ENCODE measurements at places on chromosomes 3 and 15.

DNA sequence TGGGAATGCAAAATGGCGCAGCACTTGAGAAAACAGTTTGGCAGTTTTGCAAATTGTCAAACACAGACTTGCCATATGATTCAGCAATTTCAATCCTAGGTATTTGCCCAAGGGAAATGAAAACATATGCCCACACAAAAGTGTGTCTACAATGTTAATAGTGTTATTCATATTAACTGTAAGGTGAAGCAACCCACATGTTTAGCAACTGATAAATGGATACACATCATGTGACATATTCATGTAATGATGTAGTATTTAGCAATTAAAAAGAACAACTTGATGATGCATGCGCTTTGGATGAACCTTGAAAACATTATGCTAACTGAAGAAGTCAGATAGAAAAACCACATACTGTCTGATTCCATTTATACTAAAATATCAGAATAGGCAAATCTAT, 539.0 kb upstream of the PPP2R3A start:
- DNase-seq = no peak

DNA sequence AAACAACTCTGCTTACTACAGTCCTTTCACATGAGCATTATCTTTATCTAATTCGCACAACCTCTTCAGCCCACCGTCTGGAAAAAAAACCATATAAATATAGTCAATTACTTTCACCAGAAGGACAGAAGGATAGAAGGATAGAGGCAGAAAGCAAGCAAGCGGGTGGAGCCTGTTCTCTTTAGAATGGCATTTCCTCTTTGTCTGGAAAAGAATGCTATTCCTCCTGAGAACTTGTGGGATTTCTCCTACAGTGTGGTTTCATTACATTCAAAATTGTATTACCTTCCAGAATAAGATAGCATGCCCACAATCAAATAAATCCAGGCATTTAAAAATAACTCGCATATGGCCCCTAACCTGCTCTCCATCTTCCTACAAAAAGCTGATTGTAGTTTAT, 23.1 kb downstream of the SLC30A4 start:
- DNase-seq = no peak

DNA sequence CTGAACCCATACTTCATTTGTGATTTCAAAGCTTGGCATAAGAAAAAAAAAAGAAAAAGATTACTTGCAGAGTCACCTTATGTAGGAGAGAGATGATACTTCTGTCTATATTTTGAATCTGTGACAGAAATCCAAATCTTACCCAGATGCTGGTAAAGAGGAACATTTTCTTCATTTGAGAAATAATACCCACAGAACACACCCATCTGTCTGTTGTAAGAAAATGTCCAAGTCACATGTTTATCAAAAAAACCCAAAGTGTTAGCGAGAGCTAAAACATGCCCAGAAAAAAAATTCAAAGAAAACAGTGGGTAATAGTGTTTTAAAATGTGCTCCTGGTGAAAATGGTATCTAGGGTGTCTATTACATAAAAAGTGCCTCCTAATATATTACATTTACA, 18.0 kb upstream of the RAP2B start:
- DNase-seq = no peak

DNA sequence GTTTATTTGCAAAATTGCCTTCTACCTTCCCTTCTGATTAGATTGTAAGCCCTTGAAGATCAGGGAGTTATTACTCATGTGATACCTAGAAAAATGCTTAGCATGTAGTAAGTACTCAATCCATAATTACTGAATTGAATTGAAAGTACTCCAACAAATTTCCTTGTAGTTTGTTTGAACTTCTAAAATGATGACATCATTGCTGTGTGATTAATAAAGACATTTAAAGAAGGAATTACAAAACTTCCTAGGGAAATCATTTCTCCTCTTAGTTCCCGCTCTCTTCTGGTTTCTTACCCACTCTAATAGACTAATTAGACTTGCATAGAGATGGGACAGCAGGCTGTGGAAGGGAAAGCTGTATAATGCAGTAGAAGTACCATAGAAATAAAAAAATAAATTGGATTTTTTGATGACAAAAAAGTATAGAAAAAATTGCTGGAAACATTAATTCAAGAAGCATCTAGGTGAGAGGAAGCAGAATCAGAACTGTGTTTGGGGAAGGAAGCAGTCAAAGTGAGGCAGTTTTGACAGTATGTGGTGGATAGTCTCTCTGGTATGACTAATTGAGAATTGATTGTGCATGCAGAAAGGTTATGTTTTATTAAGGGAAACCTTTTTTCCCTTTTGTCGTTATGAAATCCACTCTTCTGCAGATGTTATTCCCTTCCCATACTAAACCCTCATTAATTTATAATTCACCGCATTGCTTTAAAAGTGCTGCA, 93.0 kb downstream of the ALCAM start:
- no peak for DNase-seq

- DNase-seq = no peak
Observed at GRCh38 chr3:133573629-133574194, at the start of gene CDV3. Gene CDV3 (plus strand): TSS chr3:133573686. CDS start chr3:133574045, 359 bp downstream.

- no peak for DNase-seq
Observed at GRCh38 chr3:72157748-72158638, 373.0 kb upstream of the PROK2 start.

- peak; percentile 83 for DNase-seq
Observed at GRCh38 chr15:89197503-89197971, 23.8 kb downstream of the RLBP1 start.

GRCh38 chr15:35741881-35742280, 195.9 kb upstream of the DPH6 start:
- DNase-seq = no peak

DNA sequence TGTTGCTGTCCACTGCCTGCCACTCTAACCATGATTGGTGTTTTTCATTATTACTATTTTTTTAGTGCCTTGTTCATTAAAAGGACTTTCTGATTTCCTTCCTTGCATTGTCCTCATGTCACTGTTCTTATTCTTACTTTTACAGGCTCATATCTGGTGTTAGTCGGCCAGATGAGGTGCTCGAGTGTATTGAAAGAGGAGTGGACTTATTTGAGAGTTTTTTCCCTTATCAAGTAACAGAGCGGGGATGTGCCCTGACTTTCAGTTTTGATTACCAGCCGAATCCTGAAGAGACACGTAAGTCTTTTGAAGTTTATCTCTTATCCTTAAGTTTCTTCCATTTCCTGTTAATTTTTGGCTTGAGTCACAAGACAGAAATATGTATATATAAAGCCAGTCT, 23.2 kb downstream of the QTRT2 start:
- DNase-seq = no peak

DNA sequence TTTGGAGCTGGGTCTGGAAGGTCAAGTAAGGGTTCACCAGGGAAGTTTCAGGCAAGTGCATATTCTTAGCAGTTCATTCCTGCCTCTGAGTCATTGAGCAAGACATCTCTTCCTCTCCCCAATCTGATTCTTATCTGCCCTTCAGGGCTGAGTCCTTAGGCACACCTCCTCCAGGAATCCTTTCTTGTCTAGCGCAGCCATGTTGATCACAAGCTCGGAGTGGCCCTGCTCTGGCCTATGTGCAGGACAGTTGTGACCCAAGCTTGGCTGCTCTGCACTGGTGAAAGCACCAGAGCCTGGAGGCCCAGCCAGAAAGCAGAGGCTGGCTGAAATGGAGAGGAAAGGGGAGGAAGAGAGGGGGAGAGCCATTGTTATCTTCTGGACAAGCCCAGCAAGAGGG, 30.9 kb upstream of the MRPS22 start:
- no peak for DNase-seq

- DNase-seq = peak; percentile 47
Observed at GRCh38 chr3:155714295-155714718, 30.6 kb downstream of the PLCH1 start.

DNA sequence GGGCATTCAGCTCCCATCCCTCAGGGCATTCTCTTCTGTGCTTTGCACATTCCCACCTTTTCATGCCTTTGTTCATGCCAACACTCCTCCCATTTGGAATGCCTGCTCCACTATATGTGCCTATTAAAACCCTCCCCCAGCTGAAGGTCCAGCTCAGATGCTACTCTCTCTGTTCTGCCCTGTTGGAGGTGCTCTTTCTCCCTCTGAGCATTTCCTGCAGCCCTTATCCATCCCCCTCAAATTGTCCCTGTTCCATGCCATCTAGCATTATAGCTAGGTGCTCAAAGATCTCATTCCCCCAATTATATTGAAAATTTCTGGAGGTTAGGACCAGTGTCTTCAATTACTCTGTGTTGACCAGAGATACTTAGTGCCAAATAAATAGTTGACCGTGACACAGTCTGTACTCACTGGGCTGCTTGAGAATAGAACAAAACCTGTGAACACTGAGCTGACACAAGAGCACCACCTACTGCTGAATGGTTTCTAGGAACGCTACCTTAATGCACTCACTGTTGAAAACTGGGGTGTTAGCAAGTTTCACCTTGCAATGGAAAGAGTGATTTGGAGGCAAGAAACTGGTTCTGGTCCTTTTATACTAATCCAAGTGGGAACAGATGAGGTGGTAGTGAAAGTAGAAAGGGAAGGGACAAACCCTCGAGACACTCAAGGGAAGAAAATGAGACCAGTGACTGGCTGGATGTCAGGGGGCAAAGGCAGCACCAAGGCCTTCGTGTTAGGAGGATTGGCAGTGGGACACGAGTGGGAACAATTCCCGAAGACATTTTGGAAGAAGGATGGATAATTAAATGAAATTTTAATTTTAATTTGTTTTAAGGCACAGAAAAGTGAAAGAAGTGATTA, 289.8 kb upstream of the ROPN1 start:
- DNase-seq = no peak

DNA sequence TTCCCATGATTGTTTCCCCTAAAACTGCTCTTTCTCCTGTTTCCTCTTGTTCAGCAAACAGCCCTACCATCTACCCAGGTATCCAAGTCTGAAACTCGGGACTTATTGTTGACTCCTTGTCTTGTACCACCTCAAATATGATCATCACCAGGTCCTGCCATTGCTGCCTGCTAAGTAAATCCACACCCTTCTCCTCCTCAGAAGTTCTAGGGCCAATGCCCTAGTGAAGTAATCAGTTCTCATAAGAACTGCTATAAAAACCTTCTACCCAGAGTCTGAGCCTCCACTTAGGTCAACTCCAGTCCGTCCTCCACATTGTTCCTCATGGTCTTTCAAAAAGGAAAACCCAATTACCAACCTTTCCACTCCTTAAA, 77.0 kb upstream of the IL12A start:
- DNase-seq = no peak

- DNase-seq = no peak
Observed at GRCh38 chr3:150765949-150766720, 3.2 kb upstream of the SIAH2 start.

- DNase-seq = no peak
Observed at GRCh38 chr15:98967916-98968315, 39.7 kb downstream of the PGPEP1L start.

- DNase-seq = peak; percentile 69
Observed at GRCh38 chr15:48040166-48040817, 80.5 kb upstream of the SLC24A5 start.

- peak; percentile 64 for DNase-seq
Observed at GRCh38 chr3:187740421-187741399, 4.6 kb downstream of the BCL6 start.

- peak; percentile 13 for DNase-seq
Observed at GRCh38 chr3:109241459-109242186, 74.7 kb downstream of the DPPA2 start.

- DNase-seq = no peak
Observed at GRCh38 chr3:195458316-195458717, 15.5 kb upstream of the ACAP2 start.

- no peak for DNase-seq
Observed at GRCh38 chr3:4763604-4764247, 215.5 kb upstream of the BHLHE40 start.

DNA sequence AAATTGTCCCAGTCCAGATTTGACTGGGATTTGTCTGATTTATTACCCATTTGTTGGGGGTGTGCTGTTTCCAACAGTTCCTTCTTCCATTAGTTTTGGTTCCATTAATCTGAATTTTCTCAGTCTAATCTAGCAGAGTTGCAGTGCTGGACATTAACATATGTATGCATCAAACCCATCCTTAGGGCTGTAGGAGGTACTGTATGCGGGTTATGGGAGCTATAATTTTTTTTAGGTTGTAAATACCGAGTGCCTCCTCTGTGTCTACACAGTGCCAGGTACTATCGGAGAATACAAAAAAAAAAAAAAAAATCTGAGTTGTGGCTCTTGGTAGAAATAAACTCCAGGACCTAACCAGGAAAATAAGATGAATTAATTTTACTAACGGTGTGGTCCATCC, 133.8 kb downstream of the LIPC start:
- no peak for DNase-seq

DNA sequence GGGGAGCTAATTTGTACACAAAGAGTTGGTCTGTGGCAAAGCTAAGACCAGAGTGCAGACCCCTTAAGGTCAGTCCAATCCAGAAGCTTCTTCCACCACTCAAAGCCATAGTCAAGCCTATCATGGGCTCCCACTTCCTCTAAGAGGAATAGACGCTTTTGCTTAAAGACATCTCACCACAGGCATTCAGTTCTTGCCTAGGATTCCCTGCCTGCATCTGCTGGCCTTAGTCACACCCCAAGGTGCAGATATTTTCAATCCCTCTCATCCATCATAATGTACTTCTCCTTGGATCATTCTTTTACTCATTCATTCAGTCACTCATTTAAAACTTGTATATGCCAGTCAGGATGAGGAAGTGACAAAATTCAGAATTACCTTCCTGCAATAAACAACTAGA, 179.6 kb upstream of the STT3B start:
- no peak for DNase-seq

DNA sequence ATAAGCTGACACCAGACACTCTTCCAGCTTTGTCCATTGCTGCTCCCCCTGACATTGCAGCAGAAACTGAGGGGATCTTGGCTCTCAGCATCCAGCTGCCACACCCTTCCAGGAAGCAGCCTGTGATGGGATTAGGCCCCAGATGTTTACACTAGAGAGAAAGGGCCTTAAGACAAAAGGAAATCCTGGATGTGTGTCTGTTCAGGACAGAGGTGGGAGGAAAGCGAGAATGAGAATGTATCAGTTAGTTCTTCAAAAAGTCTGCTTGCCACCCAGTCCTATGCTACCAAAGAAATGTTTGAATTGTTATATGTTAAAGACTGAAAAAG, 58.8 kb downstream of the HES1 start:
- DNase-seq = no peak

DNA sequence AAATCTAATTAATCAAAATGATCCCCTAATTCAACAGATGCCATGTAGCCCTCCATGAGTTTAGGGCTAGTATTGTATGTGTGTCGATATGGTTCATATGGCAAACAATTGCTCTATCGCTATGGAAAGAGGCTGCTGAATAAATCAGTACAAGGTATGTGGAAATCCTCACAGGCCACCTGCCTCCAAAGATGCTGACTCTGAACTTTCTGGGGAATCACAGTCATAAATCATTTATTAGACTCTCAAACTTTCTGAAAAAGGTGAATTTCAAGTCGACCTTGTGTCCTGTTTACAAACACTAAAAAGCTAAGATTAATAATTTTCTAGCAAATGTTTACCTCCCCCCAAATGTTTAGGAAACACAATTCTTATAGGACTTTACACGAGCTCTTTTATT, 462.6 kb downstream of the GABRG3 start:
- DNase-seq = no peak

DNA sequence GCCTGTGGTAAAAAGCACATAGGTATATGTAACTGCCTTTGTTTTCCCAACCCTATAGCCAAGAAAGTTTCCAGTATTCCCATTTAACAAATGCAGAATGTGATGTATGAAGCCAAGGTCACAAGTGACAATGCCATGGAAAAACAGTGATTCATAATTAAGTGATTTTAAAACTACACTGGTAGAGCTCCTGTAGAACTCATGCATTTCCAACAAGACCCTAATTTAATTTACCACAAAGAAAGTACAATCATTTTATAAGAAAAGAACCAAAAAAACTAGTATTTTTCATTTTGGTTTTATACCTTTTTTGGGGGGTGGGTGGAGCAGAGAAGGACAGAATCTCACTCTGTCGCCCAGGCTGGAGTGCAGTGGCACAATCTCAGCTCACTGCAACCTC, 82.0 kb downstream of the STAG1 start:
- no peak for DNase-seq

All from brain (organoid and tissue), 16 donors.